D721Med (cell line): ENCODE measurements at places on chromosomes 11 and 22.

- no peak for DNase-seq
Observed at GRCh38 chr22:44621401-44622146, 80.4 kb upstream of the PRR5 start.

- no peak for DNase-seq
Observed at GRCh38 chr11:34593085-34593484, 27.8 kb upstream of the EHF start.

DNA sequence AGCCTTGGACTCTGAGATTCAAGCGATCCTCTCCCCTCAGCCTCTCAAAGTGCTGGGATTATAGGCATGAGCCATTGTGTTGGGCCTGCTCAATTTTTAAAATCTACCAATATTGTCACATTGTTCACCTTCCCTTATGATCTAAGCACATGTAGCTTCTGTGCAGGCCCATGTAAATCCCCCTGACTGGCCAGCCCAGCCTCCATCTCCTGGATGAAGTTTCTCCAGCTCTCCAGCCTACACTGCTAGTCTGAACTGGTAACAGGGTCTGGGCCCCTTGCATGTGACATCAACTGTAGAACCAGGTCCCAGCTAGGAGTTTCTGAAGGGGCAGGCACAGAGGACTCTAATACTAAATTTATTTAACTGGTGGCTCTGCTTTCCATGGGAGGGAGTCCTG is 32.8 kb upstream of the YPEL1 start:
- no peak for DNase-seq

GRCh38 chr11:123018702-123019101 is 37.1 kb upstream of the BSX start:
- no peak for DNase-seq

DNA sequence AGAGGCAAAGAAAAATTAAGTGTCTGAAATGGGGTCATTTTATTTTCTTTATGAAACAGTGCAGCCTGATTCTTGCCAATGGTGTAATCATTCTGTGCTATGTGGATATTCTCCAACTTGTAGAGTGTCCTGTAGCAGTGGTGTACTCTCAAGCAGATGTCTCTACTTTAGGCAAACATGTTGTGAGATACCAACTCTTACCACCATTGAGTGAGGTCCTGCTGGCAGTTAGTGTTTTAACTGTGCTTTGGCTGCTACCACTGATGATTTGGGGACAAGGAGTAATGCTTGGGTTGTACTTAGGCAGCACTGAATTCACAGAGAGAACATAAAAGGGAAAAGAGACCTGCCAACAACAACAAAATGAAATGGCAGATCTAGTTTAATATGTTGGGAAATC is 122.5 kb downstream of the APIP start:
- no peak for DNase-seq

DNA sequence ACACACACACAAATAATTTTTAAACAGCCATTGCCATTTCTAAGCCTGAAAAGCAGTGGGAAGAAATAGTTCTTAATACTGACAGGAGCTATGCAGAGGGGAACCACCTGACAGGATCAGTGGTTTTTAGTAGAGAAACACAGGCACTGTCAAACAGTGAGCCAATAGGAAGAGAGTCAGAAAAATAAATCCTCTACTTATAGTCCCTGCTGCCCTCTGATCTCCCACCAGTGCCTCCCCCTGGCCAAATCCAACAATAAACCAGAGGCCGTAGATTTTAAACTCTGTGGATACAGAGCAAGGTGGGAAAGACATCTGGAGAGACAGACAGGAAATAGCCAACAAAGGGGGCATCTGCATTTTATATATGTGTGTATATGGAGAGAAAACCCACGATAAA is 7.9 kb upstream of the OR56B4 start:
- DNase-seq, result no peak

GRCh38 chr11:2378527-2379210 is 1.6 kb downstream of the CD81 start:
- no peak for DNase-seq

- no peak for DNase-seq
Observed at GRCh38 chr11:65434667-65435410, 12.2 kb downstream of the NEAT1 start.

GRCh38 chr11:120170741-120171261 is 32.9 kb upstream of the TRIM29 start:
- DNase-seq, result no peak

DNA sequence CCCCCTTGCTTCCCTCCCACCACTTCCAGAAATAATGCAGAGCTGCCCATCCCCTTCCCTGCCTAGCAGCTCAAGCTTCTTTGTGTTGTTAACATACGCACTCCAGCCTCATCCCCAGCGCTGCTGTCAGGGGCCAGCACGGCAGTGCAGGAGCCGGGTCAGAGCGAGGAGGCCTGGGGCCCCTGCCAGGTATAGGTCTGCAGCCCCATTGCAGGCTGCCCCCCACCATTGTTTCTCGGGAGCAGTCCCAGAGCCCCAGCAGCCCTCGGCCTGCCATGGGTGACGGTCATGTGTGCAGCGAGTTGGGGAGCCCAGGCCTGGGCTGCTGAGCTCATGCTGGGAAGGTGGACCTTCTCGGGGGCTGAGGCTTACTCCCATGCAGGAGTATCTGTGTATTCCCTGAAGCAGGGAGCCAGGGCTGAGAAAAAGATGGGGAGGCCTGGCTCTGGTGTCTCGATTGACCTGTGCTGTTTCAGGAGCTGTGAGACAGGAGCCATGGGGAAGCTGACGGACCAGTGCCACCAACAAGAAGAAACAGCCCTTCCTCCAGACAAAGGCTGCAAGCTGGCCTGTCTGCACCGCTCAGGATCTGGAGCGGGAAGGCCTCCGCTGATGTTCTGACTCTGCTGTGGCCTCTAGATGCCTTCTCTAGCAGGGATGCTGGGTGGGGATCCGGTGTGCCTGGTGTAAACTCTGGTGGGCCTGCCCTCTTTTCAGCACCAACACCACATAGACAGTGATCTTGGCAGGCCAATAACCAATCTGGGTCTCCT is 220.5 kb upstream of the B3GAT1 start:
- DNase-seq, result no peak

GRCh38 chr11:124380585-124380984 is 3.7 kb downstream of the OR8B2 start:
- DNase-seq, result no peak

DNA sequence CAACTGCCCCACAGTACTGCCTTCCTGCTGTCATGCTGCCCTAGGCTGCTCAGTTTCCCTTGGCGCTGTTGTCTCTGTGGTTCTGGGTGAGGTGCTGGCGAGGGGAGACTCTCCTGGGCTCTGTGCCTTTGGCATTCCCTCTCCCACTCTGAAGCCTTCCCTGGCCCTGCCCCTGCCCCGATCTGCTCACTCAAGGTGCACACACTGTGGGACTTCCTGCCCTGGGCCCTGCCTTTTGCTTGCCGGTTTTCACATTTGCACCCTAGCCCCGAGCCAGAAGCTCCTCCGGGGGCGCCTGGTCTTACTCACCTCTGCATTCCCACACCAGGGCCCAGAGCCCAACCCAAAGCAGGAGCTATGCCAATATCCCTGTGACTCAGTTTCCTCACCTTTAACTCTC is 12.0 kb downstream of the B3GAT1 start:
- no peak for DNase-seq

DNA sequence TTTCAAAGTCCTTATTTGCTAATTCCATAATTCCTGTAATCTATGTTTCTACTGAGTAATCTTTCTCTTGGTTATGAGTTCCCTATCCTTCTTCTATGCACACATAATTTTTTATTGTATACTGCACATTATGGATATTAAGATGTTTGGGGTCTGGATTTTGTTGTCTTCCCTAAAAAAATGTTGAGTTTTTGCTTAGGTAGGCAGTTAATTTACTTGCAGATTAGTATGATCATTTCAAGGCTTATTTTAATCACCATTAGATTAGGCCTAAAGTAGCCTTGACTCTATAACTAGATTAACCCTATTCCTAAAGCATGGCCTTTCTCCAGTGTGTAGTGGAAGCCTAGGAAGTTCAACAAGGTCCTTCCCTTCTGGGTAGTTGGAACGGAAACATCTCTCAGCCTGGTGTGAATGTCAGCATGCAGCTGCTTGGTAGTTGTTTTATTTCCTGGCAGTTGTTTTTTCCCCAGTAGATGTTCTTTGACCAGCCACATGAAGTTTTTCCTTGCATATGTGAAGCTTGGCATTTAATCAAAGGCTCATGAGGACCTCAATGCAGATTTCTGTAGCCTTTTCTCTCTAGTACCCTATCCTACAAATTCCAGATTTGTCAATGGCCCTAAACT is 419.3 kb upstream of the NARS2 start:
- no peak for DNase-seq

DNA sequence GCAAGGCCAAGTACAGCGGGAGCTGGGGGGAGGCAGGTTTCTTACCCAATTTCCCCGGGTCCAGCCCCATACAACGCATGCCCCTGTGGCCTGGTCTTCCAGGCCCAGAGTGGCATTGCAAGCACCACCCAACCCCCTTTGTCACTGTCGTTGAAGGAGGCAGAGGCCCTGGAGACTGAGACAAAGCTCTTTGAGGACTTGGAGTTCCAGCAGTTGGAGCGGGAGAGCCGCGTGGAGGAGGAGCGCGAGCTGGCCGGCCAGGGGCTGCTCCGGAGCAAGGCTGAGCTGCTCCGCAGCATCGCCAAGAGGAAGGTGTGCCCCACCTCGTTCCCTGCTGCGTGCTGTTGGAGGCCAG is 27.8 kb downstream of the PHLDB1 start:
- no peak for DNase-seq

DNA sequence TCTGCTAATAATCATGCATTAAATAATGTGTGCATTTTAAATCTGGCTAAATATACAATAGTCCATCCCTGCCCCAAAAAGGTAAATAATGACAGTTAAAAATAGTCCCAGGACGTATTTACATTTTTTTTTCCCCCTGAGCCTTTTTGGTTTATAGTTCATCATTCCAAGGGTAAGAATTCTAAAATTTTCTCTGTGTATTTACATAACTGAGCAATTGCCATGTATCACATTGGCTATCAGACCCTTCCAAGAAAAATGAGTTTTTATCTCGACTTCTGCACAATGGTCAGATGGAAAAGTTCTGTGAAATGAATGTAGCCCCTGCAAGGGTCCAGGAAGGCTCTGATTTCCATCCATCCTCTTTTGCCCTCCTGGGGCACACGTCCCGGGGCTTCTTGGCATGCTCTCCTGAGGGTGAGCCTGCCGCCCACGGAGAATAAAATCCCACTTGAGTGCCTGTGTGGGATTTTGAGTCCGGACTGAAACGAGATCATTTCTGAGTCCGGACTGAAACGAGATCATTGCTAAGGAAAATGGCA is 94.1 kb upstream of the ANO1 start:
- DNase-seq, result no peak

DNA sequence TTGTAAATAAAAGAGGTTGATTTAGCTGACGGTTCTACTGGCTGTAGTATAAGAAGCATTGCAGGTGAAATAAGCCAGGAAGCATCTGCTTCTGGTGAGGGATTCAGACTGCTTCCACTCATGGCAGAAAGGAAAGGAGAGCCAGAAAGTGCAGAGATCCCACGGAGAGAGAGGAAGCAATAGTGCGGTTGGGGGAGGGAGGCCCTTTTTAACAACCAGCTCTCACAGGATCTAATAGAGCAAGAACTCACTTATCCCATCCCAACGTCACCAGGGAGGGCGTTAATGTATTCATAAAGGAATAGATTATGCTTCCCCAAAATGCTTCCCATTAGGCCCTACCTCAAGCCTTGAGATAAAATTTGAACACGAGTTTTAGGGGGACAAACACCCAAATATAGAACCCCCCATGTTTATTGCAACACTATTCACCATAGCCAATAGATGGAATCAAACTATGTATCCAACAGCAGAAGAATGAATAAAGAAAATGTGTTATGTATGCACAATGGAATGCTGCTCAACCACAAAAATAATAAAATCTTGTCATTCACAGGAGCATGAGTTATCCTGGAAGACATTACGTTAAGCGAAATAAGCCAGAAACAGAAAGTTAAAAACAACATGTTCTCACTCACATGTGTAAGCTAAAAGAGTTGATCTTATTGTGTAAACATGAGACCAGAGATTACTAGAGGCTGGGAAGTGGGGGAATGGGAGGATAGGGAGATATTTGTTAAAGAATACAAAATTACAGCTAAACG is 908.3 kb upstream of the ANO3 start:
- DNase-seq, result no peak

GRCh38 chr11:96314326-96315020 is 28.5 kb downstream of the MAML2 start:
- DNase-seq, result no peak

DNA sequence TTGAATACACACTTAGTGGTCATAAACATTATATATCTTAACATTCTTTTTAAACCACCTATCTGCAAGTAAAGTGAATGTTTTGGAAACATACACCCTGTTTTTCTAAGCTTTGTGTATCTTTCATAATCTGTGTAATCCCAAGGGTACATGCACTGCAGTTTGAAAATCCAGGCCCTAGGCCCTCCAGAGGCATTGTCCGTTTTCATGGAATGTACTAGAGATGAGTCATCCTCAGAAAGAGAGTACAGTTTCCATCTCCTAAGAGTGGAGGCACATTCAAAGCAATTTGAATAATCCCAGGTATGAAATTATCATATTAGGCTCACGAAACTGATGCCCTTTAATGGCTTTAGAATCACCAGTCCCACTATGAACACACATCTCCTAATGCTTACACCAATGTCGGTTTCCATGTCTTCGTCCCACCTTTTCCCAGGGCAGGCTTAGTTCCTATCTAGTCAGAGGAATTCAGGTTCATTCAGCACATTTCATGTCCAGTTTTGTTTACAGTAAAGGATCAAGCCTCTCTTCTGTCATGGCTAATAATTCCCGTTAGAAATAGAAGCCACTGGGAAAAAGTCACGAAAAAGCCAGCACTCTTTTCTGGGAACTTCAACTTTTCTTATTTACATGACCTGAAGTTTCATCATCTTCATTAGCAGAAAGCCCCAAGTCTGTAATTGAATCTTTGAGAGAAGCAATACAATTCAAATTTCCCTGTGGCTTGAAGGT is 39.5 kb upstream of the CD44 start:
- no peak for DNase-seq

DNA sequence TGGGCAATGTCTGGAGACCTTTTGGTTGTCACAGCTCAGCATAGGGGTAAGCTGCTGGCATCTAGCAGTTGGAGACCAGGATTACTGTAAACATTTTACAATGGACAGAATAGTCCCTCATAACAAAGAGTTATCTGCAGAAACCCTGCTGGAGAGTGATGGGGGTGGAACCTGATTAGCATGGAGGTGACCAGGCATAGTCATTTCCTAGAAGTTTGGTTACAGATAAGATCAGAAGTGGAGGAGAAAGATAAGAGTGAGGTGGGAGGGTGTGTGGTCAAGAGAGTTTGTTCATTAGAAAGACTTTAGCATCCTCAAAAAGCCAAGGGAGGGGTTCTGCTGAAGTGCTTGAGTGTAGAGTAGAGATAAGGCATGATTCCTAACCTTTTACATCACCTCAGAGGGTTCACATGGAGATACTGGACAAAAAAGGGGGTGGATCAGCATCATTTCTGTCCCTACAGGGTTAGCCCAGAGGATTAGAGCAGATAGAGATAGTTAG is 38.8 kb downstream of the PRDM11 start:
- DNase-seq, result no peak
